ENCODE measurements at places on chromosomes 16 and 17.

DNA sequence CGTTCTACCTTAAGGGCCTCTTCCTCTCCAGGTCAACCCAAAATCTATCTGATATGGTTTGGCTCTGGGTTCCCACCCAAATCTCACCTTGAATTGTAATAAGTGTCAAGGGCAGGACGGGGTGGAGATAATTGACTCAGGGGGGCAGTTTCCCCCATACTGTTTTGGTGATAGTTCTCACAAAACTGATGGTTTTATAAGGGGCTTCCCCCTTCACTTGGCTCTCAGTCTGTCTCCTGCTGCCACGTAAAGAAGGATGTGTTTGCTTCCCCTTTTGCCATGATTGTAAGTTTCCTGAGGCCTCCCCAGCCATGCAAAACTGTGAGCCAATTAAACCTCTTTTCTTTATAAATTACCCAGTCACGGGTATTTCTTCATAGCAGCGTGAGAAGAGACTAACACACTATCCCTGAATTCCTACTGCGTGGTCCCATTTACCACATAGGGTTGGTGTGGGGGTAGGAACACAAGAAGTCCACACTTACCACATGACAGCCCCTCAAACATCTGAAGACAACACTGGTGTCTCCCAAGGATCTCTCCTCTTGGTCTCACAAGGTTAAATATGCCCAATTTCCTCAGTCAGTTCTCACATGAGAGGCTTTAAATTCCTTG lies 8.2 kb downstream of the COTL1 start:
- no peak for DNase-seq

DNA sequence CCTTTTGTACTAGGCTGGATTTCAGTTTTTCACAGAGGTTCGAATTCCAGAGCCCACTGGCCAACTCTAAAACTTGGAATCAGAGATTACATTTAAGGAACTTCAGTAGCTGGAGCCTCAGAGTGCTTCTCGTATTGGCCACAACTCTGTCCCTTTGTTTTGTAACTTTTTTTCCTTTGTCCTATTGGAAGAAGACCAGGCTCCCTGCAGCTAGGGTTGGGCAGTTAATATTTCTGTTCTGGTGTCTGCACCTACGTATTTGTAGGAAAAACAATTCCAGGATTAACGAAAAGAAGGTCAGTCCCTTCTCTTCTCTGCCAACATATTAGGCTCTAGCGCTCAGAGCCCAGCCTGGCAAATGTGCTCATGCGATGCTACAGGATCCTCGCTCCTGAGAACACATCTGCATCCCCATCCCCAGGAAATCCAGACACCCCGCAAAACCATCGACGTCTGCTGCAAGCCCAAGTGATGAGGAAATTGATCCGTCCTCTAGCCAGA lies 1.9 kb downstream of the CDH11 start:
- DNase-seq, result no peak

DNA sequence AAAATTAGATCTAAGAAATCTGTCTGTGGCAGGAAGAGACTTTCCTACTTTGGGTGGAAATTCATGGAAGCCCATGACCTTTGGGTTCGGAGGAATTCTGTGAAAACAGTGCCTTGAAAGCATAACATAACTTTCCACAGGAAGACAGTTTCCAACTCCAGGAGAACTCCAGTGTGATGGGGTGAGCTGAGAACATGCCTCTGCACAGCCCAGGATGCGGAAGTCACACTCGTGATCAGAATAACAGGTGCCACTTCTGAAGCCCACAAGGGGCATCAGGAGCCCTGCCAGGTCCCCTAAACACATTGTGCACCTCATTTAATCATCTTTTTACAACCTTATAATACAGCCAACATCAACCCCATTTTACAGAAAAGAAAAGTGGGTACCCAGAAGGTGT lies 9.7 kb downstream of the TVP23A start:
- DNase-seq, result no peak

- DNase-seq, result peak; percentile 15
Measured at GRCh38 chr17:64491034-64491860, 5.6 kb downstream of the POLG2 start.

DNA sequence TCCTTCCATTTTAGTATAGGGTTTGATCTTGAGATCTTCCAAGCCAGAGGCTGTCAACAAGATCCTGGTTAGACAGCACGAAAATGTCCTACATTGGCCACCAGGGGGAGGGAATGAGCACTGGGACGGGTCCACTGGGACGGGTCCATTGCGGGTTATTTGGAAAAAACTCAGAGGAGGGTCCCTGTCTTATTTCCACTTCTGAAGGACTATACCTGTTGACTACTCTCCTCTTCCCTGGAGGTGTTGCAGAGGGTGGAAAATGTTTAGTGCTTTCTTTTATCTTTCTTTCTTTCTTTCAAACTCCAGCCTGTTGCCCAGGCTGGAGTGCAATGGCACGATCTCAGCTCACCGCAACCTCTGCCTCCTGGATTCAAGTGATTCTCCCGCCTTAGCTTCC lies 2.5 kb downstream of the TTLL6 start:
- DNase-seq, result peak; percentile 39

GRCh38 chr17:58679263-58680037 lies 12.4 kb downstream of the TEX14 start:
- DNase-seq, result no peak

GRCh38 chr16:23206986-23207385 lies 24.4 kb downstream of the SCNN1G start:
- no peak for DNase-seq

DNA sequence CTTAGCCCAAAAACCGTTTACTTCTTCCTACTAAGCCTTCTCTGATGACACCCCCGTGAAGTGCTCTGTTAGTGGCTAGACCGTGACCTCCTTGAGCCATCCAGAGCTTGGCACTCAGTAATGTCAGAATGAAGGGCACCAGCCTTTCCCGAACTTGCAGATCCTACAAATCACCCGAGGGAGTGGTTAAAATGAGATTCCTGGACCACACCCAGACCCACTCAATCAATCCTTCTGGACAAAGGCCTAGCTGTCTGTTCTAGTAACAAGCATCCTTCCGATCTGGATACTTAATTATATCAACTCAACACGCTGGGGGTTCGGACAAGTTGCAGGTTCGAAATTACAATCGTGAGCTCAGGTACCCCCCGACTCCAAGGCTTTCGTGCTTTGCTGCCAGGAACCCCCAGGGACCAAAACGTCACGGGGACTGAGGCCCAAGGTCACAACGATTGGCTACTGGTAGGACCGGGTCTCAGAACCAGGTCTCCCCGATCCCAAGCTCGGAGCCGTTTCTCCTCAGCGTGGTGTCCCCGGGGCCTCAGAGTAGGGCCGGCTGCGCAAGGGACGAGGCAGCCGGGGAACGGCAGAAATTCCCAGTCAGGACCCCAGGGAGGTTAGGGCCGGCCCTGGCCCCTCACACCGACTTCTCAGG lies 527 bp downstream of the CIAPIN1 start:
- no peak for DNase-seq

- no peak for DNase-seq
Measured at GRCh38 chr17:48153691-48154358, 46.3 kb downstream of the SNX11 start.

DNA sequence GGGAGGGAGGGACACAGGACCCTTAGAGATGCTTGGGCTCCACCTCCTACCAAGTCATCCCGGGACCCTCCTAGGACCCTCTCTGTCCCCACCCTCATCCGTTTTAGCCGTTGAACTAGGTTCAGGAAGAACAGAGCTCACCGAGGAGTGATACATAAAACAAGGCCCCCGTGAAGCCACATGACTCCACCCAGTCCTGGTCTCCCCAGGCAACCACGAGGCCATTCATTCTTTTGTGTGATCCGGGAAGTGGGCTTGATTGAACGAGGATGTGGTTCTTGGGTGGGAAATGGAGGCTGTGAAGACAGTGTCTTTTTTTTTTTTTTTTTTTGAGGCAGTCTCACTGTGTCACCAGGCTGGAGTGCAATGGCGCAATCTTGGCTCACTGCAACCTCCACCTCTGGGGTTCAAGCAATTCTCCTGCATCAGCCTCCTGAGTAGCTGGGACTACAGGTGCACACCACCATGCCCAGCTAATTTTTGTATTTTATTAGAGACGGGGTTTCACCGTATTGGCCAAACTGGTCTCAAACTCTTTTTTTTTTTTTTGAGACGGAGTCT lies 14.8 kb downstream of the TRARG1 start:
- peak; percentile 58 for DNase-seq

DNA sequence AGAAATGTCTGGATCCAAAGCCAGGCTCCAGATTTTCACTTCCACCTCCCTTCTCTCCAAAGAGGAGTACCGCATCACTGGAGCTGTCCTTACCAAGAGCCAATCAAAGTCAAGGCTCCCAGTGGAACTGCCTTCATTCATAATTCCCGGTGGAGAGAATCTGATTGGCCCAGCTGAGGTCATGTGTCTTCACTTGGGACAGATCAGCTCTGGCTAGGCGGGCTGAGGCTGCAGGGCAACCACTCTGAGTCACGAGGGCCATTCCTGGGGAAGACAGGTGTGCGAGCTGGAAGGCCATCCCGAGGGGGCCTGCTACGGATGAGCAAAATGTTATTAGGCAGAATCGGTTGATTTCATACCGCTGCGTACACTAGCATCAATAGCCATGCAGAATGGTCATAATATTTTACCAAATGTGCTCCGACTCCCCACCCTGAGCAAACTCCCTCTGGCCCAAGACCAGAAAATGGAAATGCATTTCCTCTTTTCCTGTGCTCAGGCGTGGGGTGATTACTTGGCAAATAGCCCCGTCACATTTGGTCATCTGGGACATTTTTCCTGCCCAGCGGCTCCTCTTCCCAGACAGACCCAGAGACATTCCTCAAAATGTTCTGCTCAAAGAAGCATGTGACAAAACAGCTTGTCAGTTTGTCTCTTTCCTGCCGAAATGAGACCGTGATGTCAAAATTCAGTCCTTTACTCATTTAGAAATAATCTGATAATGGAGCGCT lies 111.1 kb downstream of the AIPL1 start:
- no peak for DNase-seq

DNA sequence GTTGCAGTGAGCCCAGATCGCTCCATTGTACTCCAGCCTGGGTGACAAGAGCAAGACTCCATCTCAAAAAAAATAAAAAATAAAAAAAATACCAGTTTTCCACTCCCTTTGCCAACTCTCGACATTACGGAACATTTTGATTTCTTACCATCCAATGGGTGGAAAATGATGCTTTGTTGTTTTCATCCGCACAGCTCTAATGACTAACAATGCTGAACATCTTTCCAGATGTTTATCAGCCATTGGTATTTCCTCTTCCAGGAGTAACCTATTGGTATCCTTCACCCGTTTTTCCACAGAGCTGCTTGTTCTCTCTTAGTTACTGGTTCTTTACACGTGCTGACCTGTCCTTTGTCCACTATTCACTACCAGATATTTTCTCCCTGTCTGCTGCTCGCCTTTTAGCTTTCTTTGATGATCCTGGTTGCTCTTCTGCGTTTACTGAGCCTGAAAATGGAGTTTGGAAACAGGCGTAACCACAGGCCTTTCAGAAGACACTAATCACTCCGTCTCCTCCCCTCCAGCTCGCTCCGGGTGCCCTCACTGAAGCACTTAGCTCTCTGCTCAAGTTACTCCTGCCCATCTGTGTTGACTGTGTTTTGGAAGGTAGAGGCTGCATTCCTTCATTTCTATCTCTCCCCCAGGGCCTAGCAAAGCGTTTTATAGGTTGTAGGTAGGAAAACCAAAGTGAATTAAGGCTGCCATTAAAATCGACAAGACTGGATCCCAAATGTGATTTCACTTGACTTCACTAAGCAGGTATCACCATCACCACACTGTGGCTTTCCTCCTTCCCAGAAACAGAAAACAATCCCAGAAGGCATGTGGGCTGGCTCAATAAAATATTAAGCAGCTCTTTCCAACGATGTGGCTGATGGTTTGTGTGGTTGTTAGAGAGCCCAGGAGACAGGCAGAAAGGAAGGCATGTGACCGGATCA lies 8.9 kb downstream of the SHPK start:
- DNase-seq, result no peak

GRCh38 chr16:10552998-10553491 lies 27.4 kb downstream of the EMP2 start:
- peak; percentile 39 for DNase-seq

- no peak for DNase-seq
Measured at GRCh38 chr16:11177578-11178160, 78.3 kb downstream of the SOCS1 start.

GRCh38 chr17:17098551-17099179 lies 56.4 kb downstream of the MPRIP start:
- DNase-seq, result no peak

- no peak for DNase-seq
Measured at GRCh38 chr16:15792563-15792971, 64.3 kb downstream of the MYH11 start.

DNA sequence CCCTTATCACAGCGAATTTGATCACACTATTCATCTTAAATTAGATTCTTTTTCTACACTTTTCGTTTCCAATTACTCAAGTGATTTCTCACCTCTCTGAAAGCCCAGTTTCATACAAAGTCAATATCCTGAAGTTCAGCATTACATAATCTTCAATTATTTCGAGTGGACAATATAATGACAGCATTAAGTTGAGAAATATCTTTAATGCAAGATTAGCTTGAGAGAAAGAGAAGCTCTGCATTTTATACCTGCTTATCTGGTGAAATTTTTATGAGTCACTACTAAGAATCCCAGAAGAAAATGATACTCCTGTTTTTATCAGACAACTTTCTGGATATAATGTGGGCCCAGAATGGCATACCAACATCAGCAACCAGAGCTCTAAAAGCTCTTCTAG lies 509.6 kb downstream of the KCNJ2 start:
- DNase-seq, result no peak

DNA sequence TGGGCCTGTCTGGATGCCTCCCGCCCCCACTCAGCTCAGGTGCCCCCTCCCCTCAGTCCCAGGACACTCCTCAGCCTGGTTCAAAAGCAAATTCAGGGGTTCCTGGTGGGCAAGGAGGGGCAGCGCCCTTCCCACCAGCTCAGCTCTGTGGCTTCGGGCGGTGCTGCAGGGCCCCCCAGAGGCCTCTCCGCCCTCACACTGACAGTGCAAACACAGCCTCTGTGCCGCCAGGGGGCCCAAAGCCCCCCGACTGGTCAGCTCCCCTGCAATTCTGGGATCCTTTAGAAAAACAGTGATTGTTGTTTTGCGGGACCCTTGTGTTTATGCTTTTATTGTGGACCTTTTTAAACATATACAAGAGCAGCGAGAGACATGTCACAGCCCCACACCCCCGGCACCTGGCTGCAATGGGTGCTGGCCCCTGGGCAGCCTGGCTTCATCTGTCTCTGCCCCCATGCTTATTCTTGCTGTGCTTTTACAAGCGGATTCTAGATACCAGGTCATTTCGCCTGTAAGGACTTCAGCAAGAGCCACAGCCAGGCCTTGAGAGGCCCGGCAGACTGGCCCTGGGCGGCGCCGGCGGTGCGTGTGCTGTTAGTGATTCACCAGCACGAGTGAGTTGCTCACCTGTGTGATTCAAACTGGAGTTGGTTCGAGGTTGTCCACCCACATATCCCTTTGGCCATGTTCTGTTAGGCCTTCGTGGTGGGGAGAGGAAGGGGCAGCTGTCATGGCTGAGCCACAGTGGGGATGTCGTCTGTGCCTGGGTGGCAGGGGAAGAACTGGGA lies 21.2 kb downstream of the ZNF469 start:
- no peak for DNase-seq

DNA sequence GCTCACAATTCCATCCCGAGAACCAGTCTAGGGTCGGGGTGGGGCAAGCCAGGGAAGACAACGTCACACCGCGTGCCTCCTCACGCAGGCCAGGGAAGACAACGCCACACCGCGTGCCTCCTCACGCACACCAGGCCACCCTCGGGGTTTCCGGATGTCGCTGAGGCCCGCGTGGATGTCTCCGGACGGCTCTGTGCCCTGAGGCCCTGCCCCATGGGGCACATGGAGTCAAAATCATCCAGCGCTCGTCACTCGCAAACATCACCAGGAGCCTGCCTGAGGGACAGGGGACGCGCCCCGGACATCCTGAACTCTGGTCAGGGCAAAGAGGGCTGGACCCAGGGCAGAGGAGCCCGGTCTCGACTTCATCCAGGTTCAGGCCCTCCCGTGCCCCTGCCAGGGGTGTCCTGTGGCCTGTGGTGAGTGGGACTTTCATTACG lies 3.7 kb downstream of the TMEM204 start:
- DNase-seq, result no peak
